Activated CD4-positive, alpha-beta memory T cell treated with anti-CD3 and anti-CD28 coated beads for 36 hours (primary cell): ENCODE measurements at places on chromosomes 6 and 20. TPM values are rescaled to one million over a fixed set of nuclear protein-coding genes. Genes with fewer than 3 reads are reported as not detected.
A peak's percentile ranks its signal among the peaks of the same experiment; 100 is the strongest.

GRCh38 chr6:64217721-64218620 lies 582.4 kb downstream of the PHF3 start:
- no peak for DNase-seq

GRCh38 chr6:45643126-45643525 lies 265.4 kb upstream of the SUPT3H start:
- DNase-seq = no peak

DNA sequence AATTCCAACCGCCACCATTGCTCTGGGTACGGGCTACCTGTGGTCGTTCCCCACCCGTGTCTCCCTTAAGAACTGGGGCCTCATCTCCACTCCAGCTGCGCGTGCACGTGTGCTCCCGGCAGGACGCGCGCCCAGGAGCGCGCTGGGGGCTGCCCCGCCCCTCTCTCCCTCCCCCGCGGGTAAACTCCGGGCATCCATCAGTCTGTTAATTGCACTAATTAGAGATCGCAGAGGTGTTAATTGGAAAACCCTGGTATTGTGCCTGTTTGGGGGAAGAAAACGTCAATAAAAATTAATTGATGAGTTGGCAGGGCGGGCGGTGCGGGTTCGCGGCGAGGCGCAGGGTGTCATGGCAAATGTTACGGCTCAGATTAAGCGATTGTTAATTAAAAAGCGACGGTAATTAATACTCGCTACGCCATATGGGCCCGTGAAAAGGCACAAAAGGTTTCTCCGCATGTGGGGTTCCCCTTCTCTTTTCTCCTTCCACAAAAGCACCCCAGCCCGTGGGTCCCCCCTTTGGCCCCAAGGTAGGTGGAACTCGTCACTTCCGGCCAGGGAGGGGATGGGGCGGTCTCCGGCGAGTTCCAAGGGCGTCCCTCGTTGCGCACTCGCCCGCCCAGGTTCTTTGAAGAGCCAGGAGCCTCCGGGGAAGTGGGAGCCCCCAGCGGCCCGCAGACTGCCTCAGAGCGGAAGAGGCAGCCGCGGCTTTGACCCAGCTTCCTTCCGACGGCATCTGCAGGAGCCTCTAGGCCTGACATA lies 14.4 kb downstream of the FOXP4 start:
- peak; percentile 92 for DNase-seq

- no peak for DNase-seq
Observed at GRCh38 chr20:32110173-32110704, 725 bp downstream of the TM9SF4 start.

- DNase-seq = no peak
Observed at GRCh38 chr20:51446656-51447055, 95.9 kb downstream of the NFATC2 start.

DNA sequence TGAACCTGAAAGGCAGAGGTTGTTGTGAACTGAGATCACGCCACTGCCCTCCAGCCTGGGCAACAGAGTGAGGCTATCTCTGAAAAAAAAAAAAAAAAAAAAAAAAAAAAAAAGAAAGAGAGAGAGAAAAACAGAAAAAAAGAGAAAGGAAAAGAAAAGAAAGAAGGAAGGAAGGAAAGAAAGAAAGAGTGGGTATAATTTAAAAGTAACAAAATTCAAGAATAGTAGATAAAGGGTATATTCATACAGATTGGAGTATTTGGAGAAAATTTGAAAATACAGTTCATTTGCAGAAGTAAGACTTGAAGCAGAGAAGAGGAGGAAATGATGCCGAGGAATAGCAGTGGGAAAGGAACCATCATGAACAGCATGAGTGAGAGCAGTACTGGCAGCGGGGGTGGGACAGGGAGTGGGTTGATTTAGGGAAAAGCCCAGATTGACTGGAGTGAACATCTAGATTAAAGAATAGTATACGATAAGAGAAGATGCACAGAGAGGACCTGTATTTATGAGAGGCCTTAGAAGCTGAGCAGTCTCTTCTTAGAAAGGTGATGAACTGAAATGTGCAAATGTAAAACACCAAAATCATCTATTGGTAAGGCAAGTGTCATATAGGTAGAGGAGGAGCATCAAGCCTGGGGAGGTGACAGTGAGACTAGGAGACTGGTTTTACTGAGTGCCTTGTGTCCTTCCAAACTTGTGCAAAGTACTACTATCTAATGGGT lies 17.8 kb upstream of the HLA-DRB1 start:
- no peak for DNase-seq

PRIM2 gene
- 48.7 TPM for total RNA-seq

GRCh38 chr6:5938934-5939333 lies 67.8 kb downstream of the NRN1 start:
- no peak for DNase-seq

SLC22A16 gene
- not detected for total RNA-seq

DNA sequence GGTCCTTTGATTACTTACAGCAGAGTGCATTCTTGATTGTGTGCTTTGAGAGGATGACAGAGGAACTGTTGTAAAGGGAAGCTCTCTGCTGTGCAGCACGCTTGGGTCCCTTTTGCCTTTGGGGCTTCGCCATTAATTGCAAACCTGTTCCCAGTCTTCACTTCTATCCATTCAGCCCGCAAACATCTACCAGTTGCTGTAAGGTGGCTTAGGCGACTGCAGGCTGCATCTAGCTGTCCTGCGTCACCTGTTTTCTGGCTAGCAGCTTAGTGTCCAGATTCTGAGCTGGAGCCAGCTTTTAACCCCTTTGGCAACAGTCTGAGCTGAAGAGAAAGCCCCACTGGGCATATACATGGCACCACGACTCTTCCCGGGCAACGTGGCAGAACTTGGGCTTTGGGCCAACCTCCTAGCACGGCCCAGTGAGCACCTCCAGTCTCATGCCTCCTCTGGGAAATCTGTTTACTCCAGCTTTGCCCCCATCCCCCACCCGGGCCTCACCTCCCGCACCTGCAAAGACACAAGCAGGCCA lies 2.5 kb upstream of the FASTKD5 start:
- DNase-seq = no peak

- DNase-seq = no peak
Observed at GRCh38 chr20:18254615-18255014, 33.7 kb upstream of the ZNF133 start.

TEAD3 gene
- total RNA-seq = 2.2 TPM

- DNase-seq = no peak
Observed at GRCh38 chr6:138240476-138241245, 22.4 kb upstream of the PBOV1 start.

CST4 gene
- not detected for total RNA-seq

DNA sequence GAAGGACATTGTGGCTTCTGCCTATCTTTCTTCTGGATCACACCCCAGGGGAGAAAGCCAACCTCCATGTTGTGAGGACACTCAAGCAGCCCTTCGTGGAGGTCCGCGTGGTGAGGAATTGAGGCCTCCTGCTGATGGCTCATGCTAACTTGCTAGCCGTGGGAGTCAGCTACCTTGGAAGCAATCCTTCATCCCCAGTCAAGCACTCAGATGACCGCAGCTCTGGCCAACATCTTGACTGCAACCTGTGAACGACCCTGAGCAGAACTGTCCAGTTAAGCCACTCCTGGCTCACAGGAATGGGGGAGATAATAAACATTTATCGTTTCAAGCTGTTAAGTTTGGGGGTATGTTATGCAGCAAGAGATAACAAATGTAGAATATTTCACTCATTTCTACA lies 10.9 kb upstream of the CNKSR3 start:
- no peak for DNase-seq

GRCh38 chr6:104226790-104227446 lies 632.8 kb downstream of the HACE1 start:
- DNase-seq = no peak

GRCh38 chr20:4671015-4671414 lies 50.7 kb upstream of the PRND start:
- DNase-seq = no peak

DNA sequence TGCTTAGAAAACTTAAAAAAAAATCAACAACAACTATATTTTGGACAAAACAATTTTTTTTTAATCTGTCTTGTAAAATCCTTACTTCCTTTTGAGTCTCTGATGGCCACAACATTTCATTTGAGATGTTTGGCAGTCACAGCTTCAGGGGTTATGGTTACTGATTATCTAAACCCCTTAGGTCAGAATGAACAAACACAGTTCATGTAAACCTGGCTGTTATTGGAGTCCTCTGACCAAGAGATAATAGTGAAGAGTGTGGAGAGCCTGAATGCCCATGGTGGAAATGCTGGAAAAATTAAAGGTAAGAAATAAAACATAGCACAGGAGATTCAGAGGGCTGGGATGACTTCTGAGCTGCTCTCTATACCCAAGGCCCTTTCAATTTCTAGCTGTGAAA lies 38.2 kb downstream of the TMX4 start:
- no peak for DNase-seq

- no peak for DNase-seq
Observed at GRCh38 chr6:106216527-106216926, 109.0 kb downstream of the ATG5 start.

GRCh38 chr20:51886341-51886740 lies 84.0 kb upstream of the SALL4 start:
- no peak for DNase-seq

- DNase-seq = no peak
Observed at GRCh38 chr6:8831366-8832152, 396.2 kb upstream of the SLC35B3 start.

DNA sequence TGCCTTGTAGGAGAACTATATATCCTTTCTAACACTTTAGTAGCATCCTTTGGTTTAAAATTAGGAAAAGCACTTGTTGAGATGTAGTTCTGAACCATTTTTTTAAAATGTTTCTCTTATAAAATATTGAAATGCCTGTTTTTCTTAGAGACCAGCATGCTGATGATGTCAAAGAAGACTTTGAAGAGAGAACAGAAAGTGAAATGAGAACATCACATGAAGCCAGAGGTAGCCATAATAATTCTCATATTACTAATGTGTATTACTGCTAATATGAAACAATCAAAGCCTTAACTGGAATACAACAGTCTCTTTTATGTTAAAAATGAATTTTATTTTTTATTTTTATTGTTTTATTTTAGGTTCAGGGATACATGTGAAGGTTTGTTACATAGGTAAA lies 102.0 kb downstream of the SAMD3 start:
- DNase-seq = no peak

GRCh38 chr6:15442467-15442866 lies 196.6 kb downstream of the JARID2 start:
- DNase-seq = no peak

DNA sequence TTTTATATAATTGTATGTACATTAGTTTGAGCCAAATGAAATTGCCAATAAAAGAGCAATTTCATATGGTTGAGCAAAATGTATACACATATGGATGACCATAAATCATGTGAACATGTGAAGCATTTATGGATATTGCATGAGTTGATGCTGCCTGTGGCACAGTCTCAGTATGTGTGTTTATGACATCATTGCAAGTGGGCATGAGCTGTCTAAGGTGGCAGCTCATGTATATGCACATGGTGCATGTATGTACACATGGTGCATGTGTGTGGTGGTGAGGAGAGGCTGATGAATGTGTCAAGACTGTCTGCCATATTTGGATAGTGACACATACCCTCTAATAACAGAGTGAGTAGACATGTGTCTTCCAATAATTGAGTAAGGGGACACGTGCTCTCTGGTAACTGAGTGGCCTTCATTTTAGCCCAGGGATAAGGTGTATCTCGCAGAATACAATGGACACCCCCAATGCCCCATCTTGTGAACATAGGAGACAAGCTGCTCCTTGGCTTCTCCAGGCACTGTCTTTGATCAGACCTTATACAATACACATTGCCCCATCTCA lies 208.8 kb downstream of the DHX35 start:
- DNase-seq = no peak

DNA sequence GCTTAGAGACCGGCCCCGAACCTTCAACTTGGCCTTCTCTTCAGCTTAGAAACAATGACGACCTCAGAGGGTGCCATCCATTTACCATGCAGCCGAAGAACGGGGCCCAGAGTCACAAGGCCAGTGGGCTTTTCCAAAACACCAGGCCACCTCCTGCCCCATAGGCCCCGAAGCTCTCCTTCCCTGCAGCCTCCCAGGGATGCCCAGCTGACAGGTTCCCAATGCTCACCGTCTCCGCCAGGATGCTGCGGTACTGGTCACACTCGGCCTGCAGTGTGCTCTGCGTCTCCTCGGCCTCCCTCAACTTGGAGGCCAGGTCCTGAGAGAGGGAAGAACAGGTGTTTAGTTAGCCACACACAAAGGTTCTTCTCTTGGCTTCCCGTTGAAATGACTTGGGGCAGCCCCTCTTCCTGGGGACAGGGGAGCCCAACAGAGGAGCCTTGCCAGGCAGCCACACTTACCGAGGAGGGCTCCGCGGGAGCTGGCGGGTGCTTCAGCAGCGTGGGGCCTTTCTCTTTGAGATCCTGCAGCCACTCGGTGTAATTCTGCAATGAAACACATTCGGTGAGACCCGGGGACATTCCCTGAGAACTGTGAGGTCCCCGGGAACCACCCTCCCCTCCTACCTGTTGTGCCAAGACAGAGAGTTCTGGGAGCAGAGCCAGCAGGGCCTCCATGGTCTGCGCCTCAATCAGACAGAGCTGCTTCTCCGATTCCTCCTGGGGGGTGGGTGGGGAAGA lies 51.5 kb downstream of the DSTN start:
- DNase-seq = no peak

CTAGE9 gene
- not detected for total RNA-seq

DNA sequence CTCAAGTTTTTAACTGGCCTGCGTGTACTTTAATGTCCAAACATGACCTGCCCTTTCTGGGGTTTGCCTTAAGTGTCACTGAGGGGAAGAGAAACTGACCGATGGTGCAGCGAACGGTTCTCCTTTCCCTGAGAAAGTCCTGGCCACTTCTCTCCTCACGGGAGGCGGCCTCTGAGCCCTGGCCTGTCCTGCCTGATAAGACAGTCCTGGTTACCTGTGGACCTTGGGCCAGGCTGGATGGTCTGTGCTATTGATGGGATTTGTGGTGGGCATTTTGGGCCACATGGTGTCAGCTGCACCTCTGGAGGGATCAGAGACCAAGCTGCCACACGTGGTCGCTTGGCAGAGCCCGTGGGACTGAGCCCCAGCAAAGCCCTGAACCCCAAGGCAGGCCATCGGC lies 11.6 kb upstream of the NTSR1 start:
- no peak for DNase-seq

- no peak for DNase-seq
Observed at GRCh38 chr6:84551797-84552196, 212.6 kb downstream of the TBX18 start.

- DNase-seq = no peak
Observed at GRCh38 chr6:80254716-80255115, 148.2 kb downstream of the BCKDHB start.

GRCh38 chr20:61517419-61517818 lies 265.4 kb downstream of the CDH4 start:
- DNase-seq = no peak

- no peak for DNase-seq
Observed at GRCh38 chr6:149782337-149782736, 32.8 kb downstream of the PCMT1 start.

- peak; percentile 88 for DNase-seq
Observed at GRCh38 chr20:24994470-24995368, 2.2 kb upstream of the APMAP start.

GRCh38 chr6:121216928-121217327 lies 117.4 kb downstream of the TBC1D32 start:
- no peak for DNase-seq

DNA sequence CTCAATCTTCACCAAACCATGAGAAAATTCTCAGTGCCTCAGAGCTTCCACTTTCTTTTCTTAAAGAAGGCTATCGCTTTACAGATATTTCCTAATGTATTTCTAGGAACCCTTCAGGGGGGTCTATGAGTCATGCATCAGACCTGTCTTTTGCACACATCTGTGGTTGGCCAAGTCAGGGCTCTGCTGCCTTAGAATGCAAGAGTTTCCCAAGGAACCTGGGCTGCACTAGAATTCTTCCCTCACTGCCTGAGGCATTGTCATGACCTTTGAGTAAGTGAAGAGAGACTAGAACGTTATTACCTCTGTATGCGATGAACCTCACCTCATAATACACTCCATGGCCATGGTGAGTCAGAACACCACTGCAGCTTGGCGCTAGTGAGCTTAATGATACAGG lies 365.0 kb upstream of the ID4 start:
- no peak for DNase-seq
